ENCODE measurements at places on chromosomes 2 and 18.

DNA sequence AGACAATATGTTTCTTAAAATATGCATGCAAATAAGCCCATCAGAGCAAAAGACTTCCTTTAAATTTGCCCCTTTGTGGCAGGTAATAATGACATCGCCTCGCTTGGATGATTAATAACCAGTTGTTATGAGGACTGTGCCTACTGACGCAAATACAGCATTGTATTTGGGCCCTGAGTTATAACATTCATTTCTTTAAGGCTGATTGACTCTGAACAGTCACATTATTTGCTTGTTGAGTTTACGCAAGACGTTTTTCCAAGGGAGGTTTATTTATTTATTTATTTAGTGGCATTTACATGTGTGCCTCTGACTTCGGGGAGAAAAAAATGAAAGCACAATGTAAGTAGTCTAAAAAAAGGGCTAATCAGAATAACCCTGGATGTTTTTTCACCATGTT, 88.3 kb downstream of the SLC8A1 start:
- H3K4me1 ChIP-seq = no peaks in the 10 kb centered on the region
- no peak overlapping the region for H3K4me3 ChIP-seq

- no peaks in the 10 kb centered on the region for H3K36me3 ChIP-seq
- DNase-seq = no peak
- no peaks in the 10 kb centered on the region for H3K4me1 ChIP-seq
- H3K4me3 ChIP-seq = no peak overlapping the region
- no peak overlapping the region for H3K27ac ChIP-seq
- no peaks in the 10 kb centered on the region for H3K27me3 ChIP-seq
Observed at GRCh38 chr2:153163055-153163454, 315.5 kb downstream of the RPRM start.

GRCh38 chr2:86314125-86314524, 23.3 kb downstream of the REEP1 start:
- DNase-seq = no peak
- H3K4me1 ChIP-seq = no peaks in the 10 kb centered on the region
- peak overlapping the region; percentile 28 for H3K27ac ChIP-seq
- no peaks in the 10 kb centered on the region for H3K36me3 ChIP-seq
- no peaks in the 10 kb centered on the region for H3K27me3 ChIP-seq

- no peaks in the 10 kb centered on the region for H3K36me3 ChIP-seq
- H3K27ac ChIP-seq = no peak overlapping the region
- no peak overlapping the region for H3K4me3 ChIP-seq
- no peaks in the 10 kb centered on the region for H3K27me3 ChIP-seq
- no peaks in the 10 kb centered on the region for H3K4me1 ChIP-seq
Observed at GRCh38 chr2:191112448-191112901, 38.3 kb downstream of the STAT4 start.

- H3K4me3 ChIP-seq = no peak overlapping the region
- H3K36me3 ChIP-seq = no peaks in the 10 kb centered on the region
- no peaks in the 10 kb centered on the region for H3K4me1 ChIP-seq
- DNase-seq = no peak
- no peak overlapping the region for H3K27ac ChIP-seq
- no peaks in the 10 kb centered on the region for H3K27me3 ChIP-seq
Observed at GRCh38 chr18:54805571-54806334, 22.5 kb upstream of the RAB27B start.

DNA sequence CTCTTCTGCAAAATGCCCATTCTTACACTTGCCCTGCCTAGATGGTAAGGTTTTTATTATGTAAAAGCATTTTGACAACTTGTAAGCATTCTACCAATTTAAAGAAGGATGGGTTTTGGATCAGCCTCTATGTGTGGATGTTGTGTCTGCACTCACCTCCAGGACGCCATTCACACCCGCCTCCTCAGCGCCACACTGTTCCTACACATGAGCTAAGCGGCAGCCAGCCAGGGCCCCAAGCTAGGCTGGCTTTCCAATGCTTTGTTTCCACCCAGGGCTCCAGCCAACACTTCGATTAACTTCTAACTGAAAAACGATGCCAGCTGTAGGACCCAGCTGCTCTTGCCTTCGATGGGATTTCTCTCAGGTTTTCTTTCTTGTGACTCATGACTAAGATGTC, 73.3 kb upstream of the FZD7 start:
- H3K4me3 ChIP-seq = no peak overlapping the region
- H3K27ac ChIP-seq = no peak overlapping the region
- no peaks in the 10 kb centered on the region for H3K36me3 ChIP-seq
- no peaks in the 10 kb centered on the region for H3K4me1 ChIP-seq
- H3K27me3 ChIP-seq = peaks cover 4% of the 10 kb centered on the region
- no peak for DNase-seq

GRCh38 chr2:227500301-227500630, 28.3 kb downstream of the AGFG1 start:
- H3K4me1 ChIP-seq = peaks cover 29% of the 10 kb centered on the region
- H3K27me3 ChIP-seq = no peaks in the 10 kb centered on the region
- H3K36me3 ChIP-seq = no peaks in the 10 kb centered on the region
- H3K27ac ChIP-seq = no peak overlapping the region
- DNase-seq = no peak

DNA sequence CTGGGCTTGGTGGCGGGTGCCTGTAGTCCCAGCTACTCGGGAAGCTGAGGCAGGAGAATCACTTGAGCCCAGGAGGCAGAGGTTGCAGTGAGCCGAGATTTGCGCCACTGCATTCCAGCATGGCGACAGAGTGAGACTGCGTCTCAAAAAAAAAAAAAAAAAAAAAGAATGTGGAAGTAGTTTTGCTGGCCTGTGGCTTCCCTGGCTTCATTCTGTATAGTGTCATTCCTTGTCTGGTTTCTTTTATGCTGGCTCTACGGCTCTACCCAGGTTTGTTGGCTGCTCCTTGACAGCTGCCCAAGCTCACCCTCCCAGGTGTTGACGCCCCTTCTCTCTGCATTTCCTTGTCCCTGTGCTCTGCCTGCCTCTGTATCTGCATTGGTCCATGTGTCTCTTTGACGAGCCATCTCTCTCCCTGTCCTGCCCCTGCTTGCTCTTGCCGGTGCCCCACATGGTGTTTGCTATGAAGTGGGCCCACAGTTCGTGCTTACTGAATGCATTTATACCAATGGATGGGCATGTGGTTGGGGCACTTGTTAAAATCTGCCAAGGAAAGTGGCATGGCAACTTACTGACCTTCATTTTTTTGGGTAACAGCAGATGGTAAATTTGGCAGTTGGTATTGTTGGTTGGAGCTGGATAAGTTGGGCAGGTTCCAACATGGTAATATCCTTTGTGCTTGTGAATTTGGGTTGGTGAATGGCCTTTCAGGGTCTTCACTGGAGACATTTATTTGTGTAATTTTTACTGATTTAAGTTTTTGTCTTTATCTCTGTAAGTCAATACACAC, 113.9 kb downstream of the MAP4K4 start:
- no peaks in the 10 kb centered on the region for H3K27me3 ChIP-seq
- H3K4me1 ChIP-seq = peaks cover 4% of the 10 kb centered on the region
- DNase-seq = no peak
- no peaks in the 10 kb centered on the region for H3K36me3 ChIP-seq
- no peak overlapping the region for H3K4me3 ChIP-seq

GRCh38 chr2:64655873-64656272, 2.2 kb upstream of the SERTAD2 start:
- H3K4me3 ChIP-seq = no peak overlapping the region
- no peaks in the 10 kb centered on the region for H3K36me3 ChIP-seq
- no peak overlapping the region for H3K27ac ChIP-seq
- no peaks in the 10 kb centered on the region for H3K27me3 ChIP-seq
- DNase-seq = no peak
- peaks cover 18% of the 10 kb centered on the region for H3K4me1 ChIP-seq

- peak; percentile 59 for DNase-seq
- H3K4me1 ChIP-seq = peaks cover 28% of the 10 kb centered on the region
- peak overlapping the region; percentile 98 for H3K27ac ChIP-seq
- H3K27me3 ChIP-seq = no peaks in the 10 kb centered on the region
- H3K36me3 ChIP-seq = peaks cover 2% of the 10 kb centered on the region
- H3K4me3 ChIP-seq = peak overlapping the region; percentile 59
Observed at GRCh38 chr2:66576561-66577320, 141.8 kb downstream of the MEIS1 start.

- H3K27me3 ChIP-seq = peaks cover 8% of the 10 kb centered on the region
- H3K4me3 ChIP-seq = no peak overlapping the region
- H3K36me3 ChIP-seq = no peaks in the 10 kb centered on the region
- no peak overlapping the region for H3K27ac ChIP-seq
- no peak for DNase-seq
- H3K4me1 ChIP-seq = no peaks in the 10 kb centered on the region
Observed at GRCh38 chr18:31044926-31045325, 2.4 kb upstream of the DSC3 start.

GRCh38 chr2:197926673-197927072, 122.3 kb downstream of the PLCL1 start:
- no peak for DNase-seq
- no peaks in the 10 kb centered on the region for H3K36me3 ChIP-seq
- no peaks in the 10 kb centered on the region for H3K27me3 ChIP-seq
- H3K4me1 ChIP-seq = no peaks in the 10 kb centered on the region
- H3K4me3 ChIP-seq = no peak overlapping the region
- H3K27ac ChIP-seq = no peak overlapping the region

- no peaks in the 10 kb centered on the region for H3K36me3 ChIP-seq
- DNase-seq = no peak
- H3K27ac ChIP-seq = no peak overlapping the region
- H3K27me3 ChIP-seq = no peaks in the 10 kb centered on the region
Observed at GRCh38 chr2:215315301-215315700, 3.4 kb downstream of the ATIC start.

DNA sequence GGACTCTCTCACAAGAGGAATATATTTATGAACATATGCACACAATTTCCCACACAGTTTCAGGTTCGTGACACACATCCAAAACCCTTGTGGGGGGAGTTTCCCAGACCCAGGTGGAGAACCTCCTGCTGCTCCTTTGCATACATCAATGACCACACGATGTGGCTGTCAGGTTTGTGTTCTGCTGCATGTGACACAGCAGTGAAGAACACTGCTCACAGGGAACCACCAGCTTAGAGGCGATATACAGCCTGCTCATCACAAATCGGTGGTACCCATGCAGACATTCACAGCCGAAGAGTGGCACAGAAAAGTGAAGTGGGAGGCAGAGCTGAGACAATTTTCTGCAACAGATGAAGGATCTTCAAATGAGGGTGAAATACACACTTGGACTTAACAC, 175.6 kb upstream of the ZFP36L2 start:
- no peak for DNase-seq
- H3K36me3 ChIP-seq = no peaks in the 10 kb centered on the region
- H3K27ac ChIP-seq = no peak overlapping the region
- no peak overlapping the region for H3K4me3 ChIP-seq
- no peaks in the 10 kb centered on the region for H3K4me1 ChIP-seq

GRCh38 chr2:223283771-223284170, 231.8 kb downstream of the KCNE4 start:
- H3K36me3 ChIP-seq = no peaks in the 10 kb centered on the region
- no peak overlapping the region for H3K4me3 ChIP-seq
- no peak overlapping the region for H3K27ac ChIP-seq
- DNase-seq = no peak

DNA sequence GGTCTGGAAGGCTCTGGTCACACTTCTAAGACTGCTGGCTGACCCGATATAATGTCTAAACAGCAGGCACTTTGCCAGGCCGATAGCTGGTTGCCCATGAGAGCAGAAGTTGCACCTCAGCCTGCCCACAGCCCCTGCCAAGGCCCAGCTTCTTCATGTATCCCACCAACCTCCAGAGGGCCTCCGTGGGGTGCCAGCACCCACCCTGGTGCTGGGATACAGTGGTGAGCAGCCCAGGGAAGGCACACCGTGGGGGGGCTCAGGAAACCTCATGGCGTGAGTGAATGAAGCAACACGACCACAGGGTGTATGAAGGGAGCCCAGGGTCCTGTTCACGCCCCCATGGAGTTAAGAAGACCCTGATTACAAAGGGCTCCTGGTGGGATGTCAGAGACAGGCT, 16.2 kb upstream of the GLI2 start:
- H3K4me1 ChIP-seq = no peaks in the 10 kb centered on the region
- peak; percentile 42 for DNase-seq
- no peak overlapping the region for H3K4me3 ChIP-seq
- no peaks in the 10 kb centered on the region for H3K36me3 ChIP-seq

- no peak for DNase-seq
- H3K4me3 ChIP-seq = no peak overlapping the region
- H3K27me3 ChIP-seq = no peaks in the 10 kb centered on the region
- H3K27ac ChIP-seq = no peak overlapping the region
Observed at GRCh38 chr2:212968284-212969081, 182.9 kb downstream of the IKZF2 start.
